Uterus (tissue), 4 donors: ENCODE measurements at places on chromosomes 2 and 18. TPM values are rescaled to one million over a fixed set of nuclear protein-coding genes. Genes with fewer than 3 reads are reported as not detected.

DNA sequence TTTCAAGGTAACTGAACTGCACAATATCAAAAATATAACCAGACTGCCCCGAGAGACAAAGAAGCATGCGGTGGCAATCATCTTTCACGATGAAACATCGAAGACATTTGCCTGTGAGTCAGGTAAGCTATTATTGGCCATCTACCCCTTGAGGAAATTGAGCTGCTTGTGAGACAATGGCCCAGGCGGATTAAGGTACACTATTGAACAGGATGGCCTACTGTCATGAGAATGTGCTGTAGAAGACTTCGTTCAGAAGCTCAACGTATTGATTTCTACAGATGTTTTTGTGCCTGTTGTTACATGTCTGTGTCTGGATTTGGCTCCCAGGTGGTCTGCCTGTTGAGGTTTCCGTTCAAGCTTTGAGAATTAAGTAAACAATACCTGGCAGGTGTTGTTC lies 198.7 kb downstream of the DOK6 start:
- H3K27me3 ChIP-seq: no peaks in the 10 kb centered on the region
- H3K4me3 ChIP-seq: no peak overlapping the region
- no peaks in the 10 kb centered on the region for H3K36me3 ChIP-seq

DNA sequence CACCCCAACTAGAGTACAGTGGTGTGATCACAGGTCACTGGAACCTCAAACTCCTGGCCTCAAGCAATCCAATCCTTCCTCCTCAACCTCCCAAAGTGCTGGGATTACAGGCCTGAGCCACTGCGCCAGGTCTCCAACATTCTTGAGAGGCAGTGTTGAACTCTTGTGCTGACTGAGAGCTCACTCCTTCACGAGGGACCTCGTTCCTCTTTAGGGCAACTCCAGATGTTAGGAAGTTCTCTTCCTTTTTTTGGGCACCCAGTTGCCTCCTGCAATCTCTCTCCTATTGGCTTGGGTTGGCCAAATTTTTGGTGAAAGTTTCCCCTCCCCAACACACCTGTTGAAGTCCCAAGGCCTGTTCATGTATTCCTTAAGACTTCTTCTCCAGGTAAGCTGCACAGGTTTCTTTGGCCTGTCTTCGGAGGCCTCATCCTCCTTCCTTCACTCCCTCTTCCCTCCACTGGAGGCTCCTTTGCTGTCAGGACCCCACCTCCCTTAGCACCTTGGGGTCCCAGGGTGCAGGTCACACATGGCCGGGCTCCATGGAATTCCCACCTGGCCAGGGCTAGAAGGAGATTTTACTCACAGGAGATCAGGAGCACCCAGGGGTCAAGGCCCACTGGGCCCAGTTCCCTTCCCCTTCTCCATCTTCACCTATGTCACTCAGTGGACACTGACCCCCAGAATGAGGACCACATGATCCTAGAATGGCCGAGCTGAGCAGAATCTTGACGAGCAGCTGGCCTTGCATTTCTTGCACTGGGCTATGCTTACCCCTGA lies 94.6 kb upstream of the SMAD2 start:
- DNase-seq: no peak
- no peaks in the 10 kb centered on the region for H3K36me3 ChIP-seq
- no peak overlapping the region for H3K27ac ChIP-seq
- no peaks in the 10 kb centered on the region for H3K4me1 ChIP-seq

Gene TSPYL6
- total RNA-seq: 0.18 TPM

Gene GTF2A1L
- total RNA-seq: 86.8 TPM

GRCh38 chr2:28155086-28155485 lies 237.6 kb upstream of the FOSL2 start:
- no peak for DNase-seq
- no peak overlapping the region for H3K27ac ChIP-seq
- H3K4me3 ChIP-seq: no peak overlapping the region
- no peaks in the 10 kb centered on the region for H3K36me3 ChIP-seq
- H3K4me1 ChIP-seq: no peaks in the 10 kb centered on the region
- H3K27me3 ChIP-seq: no peaks in the 10 kb centered on the region

DNA sequence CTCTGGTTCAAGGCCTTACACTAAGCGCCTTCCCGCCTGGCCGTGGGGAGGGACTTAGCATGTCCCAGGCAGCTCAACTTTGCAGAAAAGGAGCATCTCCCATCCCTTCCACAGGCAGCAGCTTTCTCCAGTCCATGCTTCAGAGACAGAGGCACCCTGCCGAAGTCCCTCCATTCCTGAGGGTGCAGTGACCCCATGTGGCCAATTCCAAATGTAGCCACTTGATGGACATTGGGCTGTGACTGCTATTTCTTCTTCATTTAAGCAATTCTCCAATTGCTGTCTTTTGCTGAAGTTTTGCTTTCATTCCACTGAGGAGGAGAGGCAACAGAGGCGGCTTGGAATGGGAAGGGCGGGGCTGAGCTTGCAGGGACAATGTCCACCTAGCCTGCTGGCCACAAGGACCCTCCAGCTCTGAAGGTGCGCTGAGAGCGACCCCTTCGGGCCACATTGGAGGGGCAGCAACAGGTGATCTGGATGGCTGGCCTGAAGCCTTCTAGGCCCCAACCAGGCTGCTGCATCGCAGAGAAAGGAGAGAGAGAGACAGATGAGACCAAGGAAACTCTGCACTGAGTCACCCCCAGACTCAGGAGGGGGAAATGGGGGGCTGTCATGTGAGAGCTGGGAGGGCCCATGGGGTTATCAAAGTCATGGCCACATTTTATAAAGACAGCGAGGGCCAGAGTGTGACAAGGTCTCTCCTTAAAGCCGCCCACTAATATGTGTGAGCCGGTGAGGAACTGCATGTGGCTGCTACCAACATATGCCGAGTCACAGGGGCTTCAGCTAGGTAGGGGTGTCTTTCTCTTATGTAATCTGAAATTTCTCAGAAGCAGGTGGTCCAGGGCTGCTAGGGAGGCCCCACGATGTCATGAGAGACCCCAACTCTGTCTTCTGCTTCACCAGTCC lies 61.3 kb downstream of the LONRF2 start:
- H3K27ac ChIP-seq: no peak overlapping the region
- H3K36me3 ChIP-seq: no peaks in the 10 kb centered on the region

Gene CD8A
- total RNA-seq: 0.07 TPM
